Activated T-helper 2 cell treated with anti-CD3 and anti-CD28 coated beads, Interferon-gamma antibody, Interleukin-2, Interleukin-4, amounts not matched to agents 10 μg/mL and 5 μg/mL and 100 μg/mL, durations not matched to agents 14 hours and 24 hours and 36 hours (primary cell): ENCODE measurements at places on chromosomes 2 and 18.

GRCh38 chr2:15561574-15562344, 625 bp upstream of the NBAS start:
- DNase-seq: no peak

DNA sequence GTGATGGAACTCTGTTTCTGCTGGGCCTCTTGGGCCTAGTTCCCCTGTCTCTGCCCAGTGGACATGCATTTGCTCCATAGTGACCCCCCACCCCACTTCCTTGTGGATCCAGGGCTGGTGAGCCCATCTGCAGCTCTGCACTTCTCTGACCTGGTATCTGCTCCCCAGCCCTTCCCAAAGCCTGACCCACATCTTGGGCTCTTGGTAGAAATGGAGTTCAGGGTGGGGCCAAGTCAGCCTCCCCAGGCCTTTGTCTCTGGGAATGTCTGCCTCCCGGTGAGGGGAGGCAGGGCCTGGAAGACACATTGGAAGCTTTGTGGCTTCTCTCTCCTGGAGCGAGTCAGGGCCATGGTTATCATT, 6.3 kb upstream of the TRAF3IP1 start:
- DNase-seq: no peak

- DNase-seq: no peak
Measured at GRCh38 chr18:43382641-43383403, 105.5 kb upstream of the SYT4 start.

DNA sequence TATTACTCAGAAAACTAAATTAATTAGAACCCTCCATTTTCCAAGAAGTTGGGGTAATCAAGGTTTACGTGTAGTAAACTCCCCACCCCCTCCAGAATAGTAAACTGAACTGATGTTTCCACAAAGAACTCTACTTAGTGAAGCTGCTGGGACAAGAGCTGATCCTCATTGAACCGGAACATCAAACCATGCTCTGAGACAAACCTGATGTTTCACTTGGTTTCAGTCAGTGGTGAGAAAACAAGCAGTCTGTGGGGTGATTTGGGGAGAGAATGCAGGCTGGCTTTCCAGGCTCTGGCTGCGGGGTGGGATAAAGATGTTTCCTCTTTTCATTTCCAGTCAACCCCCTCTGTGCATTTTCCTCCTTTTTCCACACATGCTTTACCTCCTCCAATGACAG, 38.2 kb downstream of the CELF4 start:
- DNase-seq: no peak

GRCh38 chr2:42999391-42999841, 207.0 kb upstream of the HAAO start:
- no peak for DNase-seq
